Hematopoietic multipotent progenitor cell treated with erythropoietin and hydrocortisone succinate and interleukin-3 and kit ligand, for 8 days (in vitro differentiated cells): ENCODE measurements at places on chromosomes 3 and 15.

GRCh38 chr15:53520996-53521395 lies 238.5 kb downstream of the WDR72 start:
- no peak for DNase-seq

DNA sequence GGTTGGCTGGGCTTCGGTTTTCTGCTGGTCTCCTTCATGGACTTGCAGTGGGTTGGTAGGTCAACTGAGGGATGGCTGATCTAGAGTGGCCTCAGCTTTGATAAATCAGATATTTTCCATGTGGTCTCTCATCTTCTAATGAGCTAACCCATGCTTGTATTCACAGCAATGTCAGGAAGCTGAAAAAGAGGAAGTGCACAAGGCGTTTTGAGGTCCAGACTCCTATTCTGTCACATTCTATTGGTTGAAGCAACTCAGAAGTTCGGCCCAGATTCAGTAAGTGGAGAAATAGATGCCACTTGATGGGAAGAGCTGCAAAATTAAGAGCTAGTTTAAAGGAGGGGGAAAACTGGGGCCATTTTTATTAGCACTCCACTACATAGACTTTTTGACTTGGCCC lies 361.2 kb downstream of the DIPK2A start:
- no peak for DNase-seq

GRCh38 chr3:54426381-54426780 lies 304.0 kb downstream of the CACNA2D3 start:
- DNase-seq: no peak

DNA sequence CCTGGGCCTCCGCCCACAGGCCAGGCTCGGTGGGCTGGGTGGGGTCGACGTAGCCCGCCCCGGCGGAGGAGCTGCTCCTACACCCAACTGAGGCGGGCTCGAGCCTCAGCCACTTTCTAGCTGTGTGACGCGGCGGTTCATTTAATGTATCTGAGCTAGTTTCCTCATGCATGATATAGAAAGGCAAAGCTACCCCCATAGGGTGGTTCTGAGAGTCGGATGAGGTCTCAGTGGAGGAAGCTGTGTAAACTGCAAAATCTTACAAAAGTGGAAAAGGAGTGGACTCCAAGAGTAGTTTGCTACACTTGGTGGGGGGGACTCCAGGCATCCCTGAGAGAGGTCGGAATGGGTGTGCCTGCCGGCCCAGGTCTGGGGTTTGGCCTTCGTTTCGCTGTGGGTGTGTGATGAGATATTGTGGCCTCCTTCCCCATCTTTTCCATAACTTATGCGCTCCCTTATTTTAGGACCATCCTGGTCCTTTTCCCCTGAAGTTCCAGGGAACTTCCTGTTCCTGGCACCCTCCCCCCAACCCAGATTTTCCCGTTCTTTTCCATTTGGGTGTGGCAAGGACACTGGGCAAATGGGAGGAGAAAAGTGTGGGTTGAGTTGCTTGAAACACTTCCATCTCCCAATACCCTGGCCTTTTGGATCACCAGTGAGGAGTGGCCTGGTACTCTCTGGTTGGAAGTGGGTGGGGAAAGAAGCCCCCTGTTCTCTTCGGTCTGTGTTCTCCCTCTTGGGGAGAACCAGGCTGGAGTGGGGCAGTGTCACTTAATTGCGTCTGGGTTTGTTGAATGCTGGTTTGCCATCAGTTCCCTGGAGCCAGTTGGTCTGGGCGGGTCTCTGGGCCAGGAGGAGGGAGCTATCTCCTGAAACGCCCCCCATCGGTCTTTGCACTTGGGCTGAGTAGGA lies 1.1 kb downstream of the PDIA5 start:
- DNase-seq: peak; percentile 45

- DNase-seq: no peak
Measured at GRCh38 chr3:185263423-185263822, 9.6 kb upstream of the EHHADH start.
